ENCODE measurements at places on chromosomes 2 and 18.

DNA sequence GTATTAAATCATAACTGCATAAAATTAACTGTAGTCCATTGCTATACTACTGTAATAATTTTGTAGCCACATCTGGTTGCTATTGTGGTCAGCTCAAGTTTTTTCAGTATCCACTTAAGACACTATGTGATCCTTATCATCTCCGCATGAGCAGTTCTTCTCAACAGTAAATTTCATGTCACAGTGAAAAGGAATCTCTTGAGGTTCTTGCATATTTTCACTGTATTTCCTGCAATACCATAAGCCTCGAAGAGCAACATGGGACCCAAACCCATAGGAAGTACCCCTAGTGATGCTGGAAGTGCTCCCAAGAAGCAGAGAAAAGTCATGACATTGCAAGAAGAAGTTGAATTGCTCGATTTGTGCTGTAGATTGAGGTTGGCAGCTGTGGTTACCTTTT lies 86.7 kb downstream of the LDLRAD4 start:
- no peak for DNase-seq

- no peak for DNase-seq
Observed at GRCh38 chr18:72692595-72692994, 148.5 kb upstream of the CBLN2 start.

GRCh38 chr2:239609607-239610310 lies 208.9 kb upstream of the HDAC4 start:
- DNase-seq: no peak

- no peak for DNase-seq
Observed at GRCh38 chr2:128260239-128261138, 58.2 kb downstream of the HS6ST1 start.

GRCh38 chr2:177930916-177931315 lies 141.7 kb downstream of the PDE11A start:
- no peak for DNase-seq

Measured in stimulated activated naive CD4-positive, alpha-beta T cell treated with Interleukin-2 at 50 U/mL for 16 hours (primary cell).